ENCODE measurements at places on chromosomes 12 and 14.

DNA sequence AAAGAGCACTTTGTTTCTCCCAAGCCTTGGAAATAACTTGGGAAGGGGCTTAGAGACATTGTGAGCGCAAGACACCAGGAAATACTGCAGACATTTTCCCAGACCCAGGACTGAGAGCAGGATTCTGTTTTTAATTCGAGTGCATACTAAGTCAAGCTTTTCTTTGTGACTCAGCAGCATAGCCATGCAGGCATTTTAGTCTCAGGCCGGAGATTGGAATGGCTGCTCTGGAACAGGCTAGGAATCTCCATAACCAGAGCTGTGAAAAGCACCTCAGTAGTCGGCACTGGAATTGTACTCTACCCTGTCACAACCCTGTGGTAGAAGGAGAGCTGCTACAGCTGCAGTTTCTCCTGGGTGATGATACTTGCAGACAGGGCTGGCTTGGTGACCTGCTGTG is 28.9 kb upstream of the GARIN6 start:
- no peak for DNase-seq

DNA sequence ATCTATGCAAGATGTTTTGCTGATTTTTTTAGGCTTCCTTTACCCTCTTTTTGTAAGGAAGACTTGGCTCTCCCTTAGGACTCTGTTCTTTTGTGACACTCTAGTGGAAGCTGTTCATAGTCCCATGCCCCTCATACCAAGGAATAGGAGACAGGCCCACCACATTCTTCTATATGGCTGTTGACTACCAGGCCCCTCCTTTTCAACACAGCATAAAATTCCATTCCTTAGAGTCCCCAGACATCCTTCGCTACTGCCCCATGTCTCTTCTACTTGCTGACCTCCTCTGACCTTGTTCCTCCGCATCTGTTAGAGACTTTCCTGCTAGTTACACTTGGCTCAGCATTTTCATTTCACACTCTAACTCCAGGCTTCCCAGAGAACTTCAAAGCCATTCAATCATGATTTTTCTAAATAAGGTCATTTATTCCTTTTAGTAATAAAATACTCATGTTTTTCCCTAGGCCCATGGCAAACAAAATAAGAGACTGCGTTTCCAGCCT is 9.7 kb downstream of the PIK3C2G start:
- DNase-seq, result no peak

- peak; percentile 69 for DNase-seq
These were observed 615 bp downstream of the CDKN1B start for GRCh38 chr12:12717586-12718380.

- DNase-seq, result no peak
These were observed 1.7 kb upstream of the NOP2 start for GRCh38 chr12:6569786-6570185.

GRCh38 chr14:20627346-20628027 is 14.0 kb downstream of the OR6S1 start:
- DNase-seq, result no peak

GRCh38 chr12:21541773-21542172 is 15.7 kb downstream of the SPX start:
- no peak for DNase-seq

DNA sequence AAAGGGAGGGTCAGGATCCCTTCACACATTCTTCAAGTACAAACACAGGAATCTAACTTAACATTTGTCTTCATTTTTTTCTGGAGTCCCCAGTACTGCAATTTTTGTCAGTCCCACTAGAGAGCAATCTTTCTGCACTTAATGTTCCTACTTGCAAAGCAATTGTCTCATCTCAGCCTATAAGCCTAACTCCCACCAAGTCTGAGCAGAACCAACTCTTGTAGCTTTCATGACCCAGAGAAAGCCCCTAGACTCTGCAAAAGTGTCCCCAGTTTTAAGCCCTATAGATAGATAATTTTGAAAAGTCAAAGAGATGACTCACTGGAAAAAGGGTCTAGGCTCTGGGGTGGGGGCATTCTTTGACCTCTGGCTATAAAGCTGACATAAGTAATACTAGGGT is 1.8 kb upstream of the ZBTB39 start:
- DNase-seq, result peak; percentile 90

- no peak for DNase-seq
These were observed 51.3 kb downstream of the KLRG1 start for GRCh38 chr12:9040484-9041186.

- no peak for DNase-seq
These were observed 4.9 kb upstream of the SOX5 start for GRCh38 chr12:23954332-23954731.

DNA sequence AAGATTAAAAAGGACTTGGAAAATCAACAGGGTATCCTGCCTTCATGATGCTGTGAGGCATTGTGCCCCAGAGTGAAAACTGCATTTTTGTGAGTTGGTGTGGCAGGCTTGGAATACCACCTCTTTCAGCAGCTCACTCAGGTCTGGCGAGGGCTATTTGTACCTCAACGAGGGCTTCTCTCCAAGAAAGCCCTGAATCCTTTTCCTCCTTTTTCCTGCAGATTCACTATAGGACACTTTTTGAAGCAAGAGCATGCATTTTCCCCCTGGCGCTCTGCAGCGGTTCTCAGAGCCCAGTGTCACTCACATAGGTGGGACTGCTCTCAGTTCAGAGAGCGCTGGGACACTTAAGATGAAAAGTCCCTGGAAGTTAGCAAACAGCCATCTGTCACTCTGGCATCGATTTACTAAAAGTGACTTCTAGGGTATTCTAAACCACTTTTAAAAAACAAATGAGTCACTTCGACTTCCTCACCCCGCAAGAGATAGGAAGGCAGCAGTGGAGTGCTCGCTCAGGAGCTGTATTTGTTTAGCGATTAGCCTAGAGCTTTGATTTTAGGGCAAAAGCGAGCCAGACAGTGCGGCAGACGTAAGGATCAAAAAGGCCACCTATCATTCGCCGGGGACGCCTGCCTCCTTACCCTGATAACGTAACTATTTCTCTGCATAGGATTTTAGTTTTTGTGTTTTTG is 782 bp upstream of the LGR5 start:
- DNase-seq, result no peak

- DNase-seq, result peak; percentile 89
These were observed 6.5 kb downstream of the NFE2 start for GRCh38 chr12:54294152-54294952.

- no peak for DNase-seq
These were observed 45.4 kb downstream of the SBNO1 start for GRCh38 chr12:123319273-123319672.

- DNase-seq, result no peak
These were observed 60.4 kb upstream of the METAP2 start for GRCh38 chr12:95413576-95413975.

DNA sequence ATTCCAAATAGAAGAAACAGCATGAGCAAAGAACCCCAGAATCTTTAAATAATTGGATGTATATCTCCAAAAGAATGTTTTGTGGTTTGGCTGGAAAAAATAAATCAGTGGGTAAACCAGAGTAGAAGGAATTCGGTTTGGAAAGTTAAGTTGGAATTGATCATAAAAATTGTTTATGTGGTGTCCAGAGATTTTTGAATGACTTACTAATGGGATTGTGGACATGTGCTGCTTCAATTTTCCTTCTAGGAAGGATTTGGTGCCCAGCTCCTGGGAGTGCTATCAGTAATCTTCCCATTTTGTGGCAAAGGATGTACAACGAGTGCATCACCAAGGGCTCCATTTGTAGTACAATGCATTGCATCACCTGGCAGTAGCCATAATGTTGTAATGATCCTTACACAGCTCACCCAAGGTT is 224.8 kb downstream of the SLC16A7 start:
- no peak for DNase-seq
